Chondrocyte (in vitro differentiated cells): ENCODE measurements at places on chromosomes 1 and 21.

- H3K36me3 ChIP-seq, result no peaks in the 10 kb centered on the region
- no peaks in the 10 kb centered on the region for H3K4me1 ChIP-seq
- no peaks in the 10 kb centered on the region for H3K27me3 ChIP-seq
- DNase-seq, result peak; percentile 58
- no peak overlapping the region for H3K4me3 ChIP-seq
Observed at GRCh38 chr1:36872126-36872754, 162.1 kb downstream of the GRIK3 start.

GRCh38 chr1:30229557-30229956 is 493.8 kb downstream of the MATN1 start:
- no peak overlapping the region for H3K27ac ChIP-seq
- no peaks in the 10 kb centered on the region for H3K36me3 ChIP-seq
- no peak overlapping the region for H3K4me3 ChIP-seq
- no peak for DNase-seq
- peaks cover 11% of the 10 kb centered on the region for H3K27me3 ChIP-seq
- no peaks in the 10 kb centered on the region for H3K4me1 ChIP-seq

DNA sequence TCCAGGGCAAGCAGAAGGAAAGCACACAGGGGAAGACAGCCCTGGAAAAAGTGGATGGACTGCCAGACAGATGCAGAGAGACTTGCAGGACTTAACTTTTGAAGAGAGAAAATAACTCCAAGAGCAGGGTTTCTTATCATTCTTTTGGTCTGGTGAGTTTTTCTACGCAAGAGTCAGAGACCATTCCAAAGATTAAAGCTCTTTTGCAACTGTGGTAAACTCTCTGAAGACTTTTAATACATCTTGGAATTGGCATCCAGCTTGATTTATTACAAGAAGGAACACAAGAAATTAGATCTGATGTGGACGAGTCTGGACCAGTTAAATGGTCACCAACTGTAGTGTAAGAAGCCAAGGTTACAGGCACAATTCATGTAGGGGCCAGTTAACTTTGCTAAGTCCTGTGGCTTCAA is 153.4 kb downstream of the SIPA1L2 start:
- H3K4me1 ChIP-seq, result peaks cover 61% of the 10 kb centered on the region
- H3K36me3 ChIP-seq, result peaks cover 3% of the 10 kb centered on the region
- H3K4me3 ChIP-seq, result no peak overlapping the region
- H3K27ac ChIP-seq, result no peak overlapping the region

- no peaks in the 10 kb centered on the region for H3K36me3 ChIP-seq
- H3K27ac ChIP-seq, result no peak overlapping the region
- H3K27me3 ChIP-seq, result peaks cover 2% of the 10 kb centered on the region
Observed at GRCh38 chr1:17292299-17293160, 15.5 kb upstream of the PADI4 start.

- no peak for DNase-seq
- no peak overlapping the region for H3K4me3 ChIP-seq
- no peak overlapping the region for H3K27ac ChIP-seq
Observed at GRCh38 chr21:16587141-16587581, 857.4 kb downstream of the USP25 start.

DNA sequence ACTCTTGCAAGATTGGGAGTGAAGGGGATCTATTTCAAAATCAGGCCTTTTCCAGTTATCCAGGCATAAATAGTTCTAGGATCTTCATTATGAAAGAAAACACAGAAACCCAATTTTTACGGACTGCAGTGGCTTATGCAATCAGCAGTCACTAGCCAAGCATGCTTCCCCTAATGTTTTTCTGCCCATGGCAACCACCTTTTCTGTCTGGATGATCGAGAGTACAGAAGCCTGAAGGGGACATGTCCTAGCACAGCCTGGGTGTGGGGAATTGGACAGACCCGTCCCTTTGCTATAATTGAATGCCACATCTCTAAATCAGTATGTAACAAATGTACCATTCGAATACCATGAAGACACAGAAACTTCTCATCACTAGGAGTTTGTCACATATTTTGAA is 29.8 kb upstream of the NCAM2 start:
- no peaks in the 10 kb centered on the region for H3K36me3 ChIP-seq
- peak overlapping the region; percentile 8 for H3K27ac ChIP-seq
- peaks cover 29% of the 10 kb centered on the region for H3K4me1 ChIP-seq
- H3K27me3 ChIP-seq, result no peaks in the 10 kb centered on the region
- no peak overlapping the region for H3K4me3 ChIP-seq
- no peak for DNase-seq
